Hindlimb muscle (tissue), 1 donor: ENCODE measurements at places on chromosomes 16 and 17. TPM values are rescaled to one million over a fixed set of nuclear protein-coding genes. Genes with fewer than 3 reads are reported as not detected.

The NPB gene
- polyA plus RNA-seq, result 0.96 TPM

The DPEP3 gene
- polyA plus RNA-seq, result 0.09 TPM

GRCh38 chr17:43574896-43575525 is 28.9 kb upstream of the ETV4 start:
- no peak for DNase-seq

GRCh38 chr16:58459344-58460218 is 40.4 kb upstream of the NDRG4 start:
- DNase-seq, result no peak

The ARHGDIG gene
- 0.92 TPM for polyA plus RNA-seq

- DNase-seq, result no peak
Measured at GRCh38 chr17:31726980-31727427, 132.0 kb downstream of the COPRS start.

DNA sequence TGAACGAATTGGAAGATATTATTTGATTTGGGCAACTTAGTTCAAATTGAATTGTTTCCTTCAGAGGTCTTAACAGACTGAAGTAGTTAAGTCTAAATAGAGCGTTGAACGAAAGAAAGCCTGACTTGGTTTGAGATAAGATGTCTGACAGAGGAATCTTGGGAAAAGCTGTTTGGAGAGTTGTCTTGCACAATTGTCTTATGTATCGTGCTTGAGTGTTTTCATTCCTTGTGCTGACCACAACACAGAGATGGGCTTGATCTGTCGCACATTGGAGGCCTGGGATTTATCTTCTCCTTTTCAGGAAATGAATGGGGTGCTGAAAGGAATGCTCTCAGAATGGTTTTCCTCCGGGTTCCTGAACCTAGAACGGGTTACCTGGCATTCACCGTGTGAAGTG is 7.8 kb downstream of the MLYCD start:
- DNase-seq, result no peak

DNA sequence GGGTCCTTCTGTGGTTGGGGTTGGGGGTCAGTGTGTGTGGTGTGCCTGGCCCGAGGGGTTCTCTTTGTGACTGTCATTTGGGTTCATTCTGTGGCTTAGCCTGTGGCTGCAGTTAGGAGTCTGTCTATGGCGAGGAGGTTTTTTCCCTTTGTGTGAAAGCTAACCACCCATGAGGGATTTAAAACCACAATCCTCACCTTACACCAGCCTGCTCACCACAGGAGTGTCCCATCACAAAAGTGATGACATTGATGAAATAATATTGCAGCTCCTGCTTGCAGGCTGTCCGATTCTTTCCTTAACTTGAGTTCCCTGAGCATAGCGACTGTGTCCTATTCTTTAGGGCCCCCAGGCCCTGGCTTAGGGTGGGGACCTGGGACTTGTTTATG is 113.6 kb downstream of the RAP1GAP2 start:
- DNase-seq, result no peak

The TSEN54 gene
- 27.0 TPM for polyA plus RNA-seq

DNA sequence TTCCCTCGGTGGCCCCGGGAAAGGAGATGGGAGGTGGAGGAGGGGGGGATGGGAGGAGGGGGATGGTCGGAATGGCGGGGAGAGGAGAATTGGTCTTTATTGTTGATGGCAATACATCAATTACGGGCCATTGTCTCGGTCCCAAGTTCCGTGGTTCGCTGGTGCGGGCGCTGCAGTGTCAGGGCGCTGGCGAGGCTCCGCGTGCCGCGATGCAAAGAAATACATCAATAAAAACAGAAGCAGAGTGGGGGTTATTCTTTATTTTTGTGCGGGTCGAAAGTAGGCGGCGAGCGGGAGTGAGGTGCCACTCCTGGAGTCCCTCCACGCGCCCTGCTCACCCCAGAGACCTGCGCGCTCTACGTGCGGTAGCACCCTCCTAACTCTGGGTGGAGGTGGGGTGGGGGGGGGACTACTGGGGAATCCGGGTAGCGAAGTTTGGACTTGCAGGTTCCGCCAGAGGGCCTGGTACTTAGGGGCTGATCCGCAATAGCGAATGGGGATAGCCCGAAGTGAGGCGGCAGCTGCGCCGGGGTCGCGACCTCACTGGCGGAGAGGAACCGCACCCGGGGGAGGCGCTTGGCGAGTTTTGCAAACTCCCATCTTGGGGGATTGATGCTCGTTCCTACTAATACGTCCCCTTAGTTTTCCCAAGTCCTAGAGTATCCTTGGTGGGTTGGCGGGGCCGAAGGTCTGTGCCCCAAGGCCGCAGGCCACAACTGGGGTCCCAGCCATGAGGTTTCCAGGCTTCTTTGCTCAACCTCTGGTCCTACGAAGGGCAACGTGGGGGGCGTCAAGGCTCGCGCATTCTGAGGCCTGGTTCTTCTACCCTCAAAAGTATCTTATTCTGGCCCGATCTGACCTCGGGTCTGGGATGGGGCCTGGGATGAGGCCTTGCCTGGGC is 3.5 kb upstream of the SALL1 start:
- DNase-seq, result no peak

DNA sequence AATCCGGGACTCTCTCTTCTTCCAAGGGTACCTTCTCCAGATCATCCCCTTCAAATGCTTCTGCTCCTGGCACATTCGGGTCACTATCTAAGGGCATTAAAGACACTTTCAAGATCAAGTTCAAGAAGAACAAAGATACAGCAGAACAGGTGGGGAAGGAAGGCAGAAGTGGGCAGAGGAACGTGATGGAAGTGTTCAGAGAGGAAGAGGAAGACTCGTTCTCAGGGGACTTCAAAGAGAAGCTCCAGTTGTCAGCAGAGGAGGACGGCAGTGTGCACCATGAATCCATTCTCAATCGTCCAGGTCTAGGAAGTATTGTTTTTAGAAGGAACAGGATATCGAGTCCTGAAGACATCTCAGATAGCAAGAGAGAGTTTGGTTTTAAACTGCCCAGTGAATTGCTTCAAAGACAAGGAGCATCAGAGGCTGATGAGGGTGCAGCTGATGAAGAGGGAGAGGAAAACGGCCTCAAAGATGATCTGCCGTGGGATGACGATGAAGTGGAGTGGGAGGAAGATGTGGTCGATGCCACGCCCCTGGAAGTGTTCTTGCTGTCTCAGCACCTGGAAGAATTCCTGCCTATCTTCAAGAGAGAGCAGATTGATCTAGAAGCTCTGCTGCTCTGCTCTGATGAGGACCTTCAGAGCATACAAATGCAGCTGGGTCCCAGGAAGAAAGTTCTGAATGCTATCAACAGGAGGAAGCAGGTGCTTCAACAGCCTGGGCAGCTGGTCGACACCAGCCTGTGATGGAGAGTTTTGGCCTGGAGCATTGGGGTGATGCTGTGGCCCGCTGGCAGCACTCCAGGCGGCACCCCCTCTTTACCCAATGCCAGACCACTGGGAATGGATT is 16.8 kb downstream of the ANKS4B start:
- no peak for DNase-seq

DNA sequence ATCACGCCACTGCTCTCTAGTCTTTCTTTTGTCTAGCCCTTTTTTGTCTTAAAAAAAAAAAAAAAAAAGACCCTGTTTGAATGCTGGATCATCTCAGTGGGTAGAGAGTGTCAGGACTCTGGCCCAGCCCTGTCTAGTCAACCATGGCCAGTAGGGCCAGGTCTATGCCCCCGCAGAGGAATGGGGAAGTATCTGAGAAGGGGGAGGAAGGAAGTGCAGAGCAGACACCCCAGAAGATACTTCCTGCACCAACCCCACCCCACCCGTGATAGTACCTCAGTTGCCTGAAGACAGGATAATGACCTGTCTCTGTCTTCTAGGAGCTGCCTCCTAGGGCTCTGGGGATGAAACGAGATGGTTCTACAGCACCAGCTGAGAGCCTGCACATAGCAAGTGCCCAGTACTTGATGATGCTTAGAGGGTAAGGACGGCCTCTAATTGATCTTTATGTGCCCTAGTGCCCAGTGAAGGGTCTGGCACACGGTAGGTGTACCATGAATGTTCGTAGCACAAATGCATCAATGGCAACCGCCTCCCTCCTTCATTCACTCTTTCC is 55.4 kb downstream of the ABAT start:
- no peak for DNase-seq

The TNP2 gene
- not detected for polyA plus RNA-seq

GRCh38 chr16:1923299-1924034 is 5.3 kb upstream of the HS3ST6 start:
- DNase-seq, result no peak

- no peak for DNase-seq
Measured at GRCh38 chr17:2571523-2572303, 21.7 kb upstream of the PAFAH1B1 start.

DNA sequence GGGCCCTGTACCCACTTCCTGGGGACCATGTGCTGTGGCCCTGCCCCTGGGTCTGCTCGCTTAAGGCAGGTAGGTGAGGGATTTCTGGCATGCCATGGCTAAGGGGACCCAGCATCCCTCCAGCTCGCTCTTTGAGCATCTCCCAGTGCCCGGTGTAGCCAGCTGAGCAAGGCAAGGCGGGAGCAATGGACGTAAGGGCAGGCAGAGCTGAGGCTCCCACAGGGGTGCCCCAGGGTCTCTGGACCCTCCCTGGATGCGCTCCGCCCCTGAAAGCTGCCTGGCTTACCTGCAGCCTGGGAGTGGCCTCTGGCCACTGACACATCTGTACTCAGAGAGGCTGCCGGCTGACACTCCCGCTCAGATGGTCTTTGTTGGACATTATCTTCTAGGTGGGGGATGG is 189.9 kb downstream of the IRF8 start:
- no peak for DNase-seq

DNA sequence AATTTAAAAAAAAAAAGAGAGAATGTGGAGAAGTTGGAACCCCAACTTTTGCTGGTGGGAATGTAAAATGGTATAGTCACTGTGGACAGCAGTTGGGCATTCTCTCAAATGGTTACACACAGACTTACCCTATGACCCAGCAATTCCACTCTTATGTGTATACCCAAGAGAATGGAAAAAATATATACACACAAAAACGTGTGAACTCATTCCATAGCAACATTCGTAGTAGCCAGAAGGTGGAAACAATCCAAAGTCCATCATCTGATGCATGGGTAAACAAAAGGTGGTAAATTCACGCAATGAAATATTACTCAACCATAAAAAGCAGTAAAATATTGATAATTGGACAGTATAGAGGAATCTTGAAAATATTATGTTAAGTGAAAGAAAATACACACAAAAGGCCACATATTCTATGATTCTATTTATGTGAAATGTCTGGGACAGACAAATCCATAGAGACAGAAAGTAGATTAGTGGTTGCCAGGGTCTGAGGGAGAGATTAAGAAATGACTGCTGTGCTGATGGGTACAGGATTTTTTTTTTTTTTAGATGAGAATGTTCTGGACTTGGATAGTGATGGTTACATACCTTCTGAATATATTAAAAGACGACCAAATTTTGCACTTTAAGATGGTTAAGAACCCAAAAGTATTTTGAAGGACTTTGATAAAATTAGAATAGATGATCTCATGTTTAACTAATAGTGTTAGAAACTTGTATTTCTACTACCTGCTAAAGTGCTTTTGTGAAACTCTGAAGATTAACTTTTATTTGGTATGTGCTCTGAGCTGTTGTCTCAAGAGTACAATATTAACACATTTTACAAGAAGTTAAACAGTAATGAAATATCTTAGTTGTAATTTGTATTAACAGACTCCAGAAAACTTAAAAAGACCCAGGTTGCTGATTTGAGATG is 60.9 kb downstream of the MRTFB start:
- no peak for DNase-seq

The SMPD3 gene
- 0.68 TPM for polyA plus RNA-seq

DNA sequence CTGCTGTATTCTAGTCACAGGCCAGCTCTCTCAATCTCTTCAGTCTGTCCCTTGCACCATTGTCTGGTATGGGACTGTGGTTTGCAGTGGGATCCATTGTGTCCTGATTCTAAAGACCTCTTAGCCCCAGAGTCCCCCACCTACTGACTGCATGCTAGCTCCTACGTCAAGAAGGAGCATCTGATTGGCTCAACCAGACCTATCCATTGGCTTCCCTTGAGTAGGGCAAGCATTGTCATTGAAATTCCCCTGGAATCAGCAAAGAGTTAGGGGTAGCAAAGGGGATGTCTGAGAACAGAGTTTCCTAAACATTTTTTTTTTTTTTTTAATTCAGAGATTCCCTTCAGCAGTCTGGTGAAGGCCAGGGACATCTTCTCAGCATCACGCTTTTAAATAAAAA is 175.3 kb upstream of the MPHOSPH6 start:
- DNase-seq, result no peak

The MAP3K14 gene
- 11.5 TPM for polyA plus RNA-seq

DNA sequence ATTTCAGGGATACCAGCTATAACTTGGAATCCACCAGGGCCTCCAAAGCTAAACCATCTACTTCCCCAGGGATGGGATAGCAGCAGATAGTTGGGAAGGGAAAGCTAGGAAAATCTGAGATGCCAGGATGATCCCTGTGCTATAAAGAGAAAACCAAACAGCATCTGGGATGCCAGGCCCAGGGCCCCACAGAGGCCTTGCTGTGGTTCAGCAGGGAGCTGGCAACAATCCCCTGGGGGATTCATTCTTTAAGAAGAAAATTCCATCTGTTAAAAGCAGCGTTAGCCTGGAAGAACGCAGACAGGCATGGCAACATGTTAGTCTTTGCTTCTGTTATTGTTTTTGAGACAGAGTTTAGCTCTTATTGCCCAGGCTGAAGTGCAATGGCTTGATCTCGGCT is 16.6 kb downstream of the MYO18A start:
- no peak for DNase-seq
